ENCODE measurements at places on chromosomes 3 and 15.
A peak's percentile ranks its signal among the peaks of the same experiment; 100 is the strongest.

GRCh38 chr3:144011251-144011799, 39.7 kb downstream of the DIPK2A start:
- no peak for DNase-seq

DNA sequence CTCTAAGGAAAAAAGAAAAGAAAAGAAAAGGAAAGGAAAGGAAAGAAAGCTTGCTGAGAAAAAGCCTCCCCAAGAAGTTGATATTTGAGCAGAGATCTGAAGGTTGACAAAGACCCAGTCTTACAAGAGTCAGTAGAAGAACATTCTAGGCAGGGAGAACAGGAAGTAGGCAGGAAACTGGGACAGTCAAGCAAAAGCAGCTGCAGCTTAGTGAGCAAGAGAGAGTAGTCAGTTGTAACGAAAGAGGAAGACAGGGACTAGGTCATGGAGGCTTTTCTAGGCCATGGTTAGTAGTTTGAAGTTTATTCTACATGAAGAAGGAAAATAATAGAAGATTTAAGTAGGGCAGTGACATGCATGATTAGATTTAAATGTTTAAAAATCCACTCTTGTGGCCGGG, 31.8 kb upstream of the KLHL6 start:
- DNase-seq: no peak

GRCh38 chr3:193502871-193503270, 51.8 kb downstream of the ATP13A4 start:
- DNase-seq: no peak

- DNase-seq: peak; percentile 34
These were observed 44.8 kb upstream of the RAF1 start for GRCh38 chr3:12708584-12709192.
